H1 (cell line): ENCODE measurements at places on chromosomes 7 and 10. TPM values are rescaled to one million over a fixed set of nuclear protein-coding genes. Genes with fewer than 3 reads are reported as not detected.

PTPN20 gene
- not detected in 2 replicates for total RNA-seq

CCL26 gene
- total RNA-seq, result 14.8 and 14.9 TPM in 2 replicates

ASAH2 gene
- 2.0 and 3.1 TPM in 2 replicates for total RNA-seq

DNA sequence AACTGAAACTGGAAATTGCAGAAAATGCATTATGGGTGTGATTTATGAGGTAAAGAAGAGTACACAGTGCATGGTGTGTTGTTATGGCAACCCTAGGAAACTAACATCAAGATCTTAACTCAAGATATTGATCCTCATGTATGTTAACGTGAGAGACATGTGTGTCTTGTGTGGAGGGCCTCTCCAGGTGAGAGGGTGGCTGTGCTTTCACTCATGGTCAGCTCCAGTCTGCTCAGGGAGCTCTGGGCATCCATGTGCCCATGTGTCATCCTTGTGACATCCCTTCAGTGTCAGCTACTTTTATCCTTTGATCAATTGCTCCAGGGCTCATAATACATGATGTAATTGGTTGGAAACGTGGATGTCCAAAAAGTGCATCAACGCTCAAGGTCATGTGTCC lies 24.9 kb upstream of the INSYN2A start:
- no peak for DNase-seq
- peaks cover 3% of the 10 kb centered on the region; the same call in 1 of the 2 replicates for H3K4me1 ChIP-seq
- H3K36me3 ChIP-seq, result no peaks in the 10 kb centered on the region
- no peak overlapping the region for H3K4me3 ChIP-seq
- H3K27me3 ChIP-seq, result no peaks in the 10 kb centered on the region

DNA sequence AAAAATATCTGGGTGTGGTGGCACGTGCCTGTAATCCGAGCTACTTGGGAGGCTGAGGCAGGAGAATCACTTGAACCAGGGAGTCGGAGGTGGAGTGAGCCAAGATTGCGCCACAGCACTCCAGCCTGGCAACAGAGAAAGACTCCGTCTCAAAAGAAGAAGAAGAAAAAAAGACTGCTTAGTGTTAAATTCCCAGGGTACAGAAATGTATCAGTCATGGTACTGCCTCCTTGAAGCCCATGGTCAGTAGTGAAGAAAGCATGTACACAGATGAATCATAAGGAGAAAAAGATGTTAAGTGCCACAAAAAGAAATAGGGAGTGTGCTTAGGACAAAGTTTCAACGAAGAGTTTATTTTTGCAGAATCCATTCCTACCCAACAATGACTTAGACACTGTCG lies 62.5 kb upstream of the KMT2E start:
- H3K27me3 ChIP-seq, result no peaks in the 10 kb centered on the region
- no peak overlapping the region for H3K4me3 ChIP-seq
- DNase-seq, result no peak
- no peaks in the 10 kb centered on the region for H3K36me3 ChIP-seq

DNA sequence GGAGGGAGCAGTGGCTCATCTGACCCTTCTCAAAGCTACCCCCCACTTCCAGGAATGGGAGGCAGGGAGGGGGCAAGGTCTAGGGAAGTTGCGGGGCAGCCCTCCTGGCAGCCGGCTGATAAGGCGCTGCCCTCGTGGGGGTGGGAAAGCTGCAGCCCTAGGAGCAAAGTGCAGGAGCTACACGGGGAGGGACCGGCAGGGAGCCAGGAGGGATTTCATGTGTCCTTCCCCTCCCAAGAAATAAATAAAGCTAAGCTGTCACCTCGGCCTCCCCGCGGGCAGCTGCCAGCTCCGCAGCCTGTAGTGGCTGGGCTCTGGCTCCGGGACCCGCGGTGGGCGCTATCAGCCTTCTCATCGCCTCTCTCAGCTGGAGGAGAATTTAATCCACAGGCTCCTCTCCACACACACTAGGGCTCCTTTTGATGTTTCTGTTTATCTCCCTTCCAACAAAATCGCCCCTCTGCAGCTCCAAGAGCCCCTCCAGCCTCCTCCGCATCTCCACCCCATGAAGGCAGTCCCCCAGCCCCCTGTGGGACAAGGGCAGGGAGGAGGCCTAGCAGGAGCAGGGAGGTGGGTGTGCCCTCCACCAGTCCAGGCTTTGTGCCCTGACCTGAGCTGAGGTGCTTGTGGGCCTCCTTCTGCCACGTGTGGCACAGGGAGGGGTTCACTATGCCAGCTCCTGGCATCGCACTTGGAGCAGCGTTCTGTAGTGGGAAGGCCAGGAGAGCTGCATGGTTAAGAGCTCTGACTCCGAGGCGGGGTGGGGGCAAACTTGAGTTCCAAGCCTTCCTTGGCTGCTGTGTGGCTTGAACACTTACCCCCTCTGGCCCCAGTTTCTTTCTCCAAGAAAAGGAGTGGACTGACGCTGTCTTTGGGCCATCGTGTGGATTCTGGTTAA lies 80.5 kb downstream of the C10orf105 start:
- peaks cover 37% of the 10 kb centered on the region for H3K4me1 ChIP-seq
- H3K4me3 ChIP-seq, result no peak overlapping the region
- no peak overlapping the region for H3K27ac ChIP-seq
- H3K36me3 ChIP-seq, result no peaks in the 10 kb centered on the region
- DNase-seq, result no peak
- H3K27me3 ChIP-seq, result peaks cover 16% of the 10 kb centered on the region

DNA sequence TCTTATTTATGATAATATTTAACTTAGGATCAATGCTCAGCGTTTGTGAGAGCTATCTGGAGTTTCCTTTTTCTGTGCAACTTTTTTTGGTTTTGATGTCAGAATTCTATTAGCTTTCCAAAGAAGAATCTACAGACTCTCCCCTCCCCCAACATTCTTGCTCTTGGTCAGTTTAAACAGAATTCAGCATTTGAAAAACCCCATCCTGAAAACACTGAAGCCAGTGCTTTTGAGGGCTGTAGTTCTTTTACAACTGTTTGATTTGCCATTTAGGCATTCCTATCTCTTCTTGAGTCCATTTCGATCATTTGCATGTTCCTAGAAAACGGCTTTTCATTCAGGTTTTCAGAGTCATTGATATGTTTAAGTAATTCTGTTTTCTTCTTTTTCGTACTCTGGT lies 15.6 kb upstream of the CXCL12 start:
- H3K36me3 ChIP-seq, result no peaks in the 10 kb centered on the region
- peaks cover 25% of the 10 kb centered on the region for H3K4me1 ChIP-seq
- no peak overlapping the region for H3K27ac ChIP-seq
- no peaks in the 10 kb centered on the region; the same call in 1 of the 2 replicates for H3K27me3 ChIP-seq
- no peak for DNase-seq

- no peaks in the 10 kb centered on the region for H3K4me1 ChIP-seq
- no peaks in the 10 kb centered on the region for H3K27me3 ChIP-seq
- no peak for DNase-seq
- H3K36me3 ChIP-seq, result no peaks in the 10 kb centered on the region
- no peak overlapping the region for H3K4me3 ChIP-seq
These were observed 72.5 kb upstream of the UCN3 start for GRCh38 chr10:5292196-5292735.

GRCh38 chr7:100431286-100431735 lies 1.7 kb downstream of the MEPCE start:
- H3K27ac ChIP-seq, result no peak overlapping the region
- H3K27me3 ChIP-seq, result peaks cover 6% of the 10 kb centered on the region; the same call in 1 of the 2 replicates
- H3K4me3 ChIP-seq, result peak overlapping the region; percentile 5; the same call in 1 of the 2 replicates
- no peak for DNase-seq
- peaks cover 24% of the 10 kb centered on the region; the same call in 1 of the 2 replicates for H3K36me3 ChIP-seq

GRCh38 chr10:43816351-43817321 lies 168.0 kb upstream of the ZNF32 start:
- DNase-seq, result no peak
- no peaks in the 10 kb centered on the region for H3K4me1 ChIP-seq
- H3K36me3 ChIP-seq, result no peaks in the 10 kb centered on the region
- no peaks in the 10 kb centered on the region for H3K27me3 ChIP-seq

DNA sequence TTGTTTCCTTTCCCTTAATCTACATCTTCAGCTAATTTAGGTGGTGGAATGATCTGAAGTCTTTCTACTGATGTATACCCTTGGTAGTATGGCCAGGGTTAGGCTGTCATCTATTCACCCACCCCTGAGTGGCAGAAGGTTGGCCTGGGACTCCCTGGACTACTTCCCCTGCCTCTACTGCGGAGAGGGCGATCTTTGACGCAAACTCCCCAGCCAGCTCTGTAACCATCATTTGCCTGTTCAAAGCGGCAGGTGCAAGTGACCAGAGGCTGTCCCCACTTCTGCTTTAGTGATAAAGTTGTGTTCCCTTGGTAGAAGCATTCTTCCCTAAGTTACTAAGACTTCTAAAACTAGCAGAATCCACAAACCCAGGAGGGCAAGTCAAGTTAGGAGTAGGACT lies 70.8 kb upstream of the UNC5B start:
- H3K4me3 ChIP-seq, result no peak overlapping the region
- no peak overlapping the region for H3K27ac ChIP-seq
- no peaks in the 10 kb centered on the region for H3K4me1 ChIP-seq

GRCh38 chr10:86446987-86447386 lies 74.6 kb downstream of the WAPL start:
- no peak overlapping the region for H3K4me3 ChIP-seq
- H3K36me3 ChIP-seq, result peaks cover 67% of the 10 kb centered on the region
- H3K27me3 ChIP-seq, result no peaks in the 10 kb centered on the region
- no peak overlapping the region for H3K27ac ChIP-seq
- no peak for DNase-seq
- no peaks in the 10 kb centered on the region for H3K4me1 ChIP-seq

GRCh38 chr7:74684921-74685320 lies 27.4 kb downstream of the GTF2I start:
- no peaks in the 10 kb centered on the region for H3K27me3 ChIP-seq
- no peak for DNase-seq
- peaks cover 21% of the 10 kb centered on the region for H3K36me3 ChIP-seq

DNA sequence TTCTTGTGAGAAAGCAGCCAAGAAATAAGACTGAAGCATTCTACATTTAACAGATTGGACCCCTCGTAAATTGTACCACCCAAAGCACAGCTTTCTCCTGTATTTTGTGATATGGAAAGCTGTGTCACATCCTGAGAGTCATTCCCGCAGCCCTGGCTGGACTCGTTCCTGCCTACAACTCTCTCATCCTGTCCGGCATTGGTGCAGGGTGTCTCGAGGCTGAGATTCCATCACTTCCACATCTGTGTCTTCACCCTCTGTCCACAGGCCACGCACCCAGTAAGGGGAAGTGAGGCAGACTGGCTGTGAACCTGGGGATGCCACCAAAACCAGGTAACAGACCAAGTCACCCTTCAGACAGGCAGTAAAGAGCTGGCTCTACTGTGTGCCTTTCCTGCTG lies 146.2 kb upstream of the KLF6 start:
- H3K27ac ChIP-seq, result no peak overlapping the region
- no peaks in the 10 kb centered on the region for H3K36me3 ChIP-seq
- H3K27me3 ChIP-seq, result no peaks in the 10 kb centered on the region
- H3K4me3 ChIP-seq, result no peak overlapping the region
- H3K4me1 ChIP-seq, result no peaks in the 10 kb centered on the region
- DNase-seq, result no peak
